Naive B cell (primary cell): ENCODE measurements at places on chromosomes 12 and 14. TPM values are rescaled to one million over a fixed set of nuclear protein-coding genes. Genes with fewer than 3 reads are reported as not detected.
A peak's percentile ranks its signal among the peaks of the same experiment; 100 is the strongest.

IRF9 gene
- 115 TPM for polyA plus RNA-seq

- no peak overlapping the region for H3K4me3 ChIP-seq
- no peak overlapping the region for H3K27ac ChIP-seq
- H3K4me1 ChIP-seq: no peaks in the 10 kb centered on the region
- no peaks in the 10 kb centered on the region for H3K27me3 ChIP-seq
- no peak for DNase-seq
Observed at GRCh38 chr14:87526731-87527130, 466.3 kb downstream of the GALC start.

DNA sequence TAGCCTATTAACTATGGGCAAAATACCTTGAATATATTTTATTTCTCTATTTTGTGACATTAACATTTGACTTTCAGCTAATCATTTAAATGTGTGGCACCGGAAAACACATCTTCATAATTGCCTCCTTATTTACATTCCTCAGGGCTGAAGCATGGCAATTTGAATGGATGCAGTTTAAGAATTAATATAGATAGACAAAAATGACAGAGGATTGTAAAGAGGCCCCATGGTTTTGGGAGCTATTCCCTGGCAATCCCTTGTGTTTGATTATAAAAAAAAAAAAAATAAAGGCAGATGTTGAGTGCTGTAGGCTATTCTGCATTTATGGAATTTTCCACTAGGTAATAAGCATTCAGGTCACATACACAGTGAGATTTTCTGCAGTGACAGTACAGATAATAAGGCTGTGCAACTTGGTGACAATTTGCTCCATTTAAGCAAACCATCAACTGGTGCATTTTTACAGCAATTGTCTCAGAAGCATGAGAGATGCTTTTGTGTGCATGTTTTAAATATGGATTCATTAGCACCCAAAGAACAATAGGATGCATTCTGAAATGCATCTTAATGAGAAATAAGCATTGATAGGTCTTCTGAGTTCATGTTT is 123.2 kb upstream of the SLC38A4 start:
- H3K27me3 ChIP-seq: no peaks in the 10 kb centered on the region
- no peak for DNase-seq
- H3K4me1 ChIP-seq: no peaks in the 10 kb centered on the region
- H3K4me3 ChIP-seq: no peak overlapping the region
- H3K27ac ChIP-seq: no peak overlapping the region
- H3K36me3 ChIP-seq: no peaks in the 10 kb centered on the region

- H3K36me3 ChIP-seq: peaks cover 72% of the 10 kb centered on the region
- peak overlapping the region; percentile 47 for H3K27ac ChIP-seq
- H3K27me3 ChIP-seq: no peaks in the 10 kb centered on the region
Observed at GRCh38 chr14:56632195-56632594, 52.6 kb downstream of the TMEM260 start.

TRPV4 gene
- not detected for polyA plus RNA-seq

- H3K27ac ChIP-seq: no peak overlapping the region
- H3K4me1 ChIP-seq: no peaks in the 10 kb centered on the region
- H3K4me3 ChIP-seq: no peak overlapping the region
- DNase-seq: no peak
- H3K36me3 ChIP-seq: no peaks in the 10 kb centered on the region
- peaks cover 25% of the 10 kb centered on the region for H3K27me3 ChIP-seq
Observed at GRCh38 chr12:2013527-2014223, 9.4 kb upstream of the DCP1B start.

DNA sequence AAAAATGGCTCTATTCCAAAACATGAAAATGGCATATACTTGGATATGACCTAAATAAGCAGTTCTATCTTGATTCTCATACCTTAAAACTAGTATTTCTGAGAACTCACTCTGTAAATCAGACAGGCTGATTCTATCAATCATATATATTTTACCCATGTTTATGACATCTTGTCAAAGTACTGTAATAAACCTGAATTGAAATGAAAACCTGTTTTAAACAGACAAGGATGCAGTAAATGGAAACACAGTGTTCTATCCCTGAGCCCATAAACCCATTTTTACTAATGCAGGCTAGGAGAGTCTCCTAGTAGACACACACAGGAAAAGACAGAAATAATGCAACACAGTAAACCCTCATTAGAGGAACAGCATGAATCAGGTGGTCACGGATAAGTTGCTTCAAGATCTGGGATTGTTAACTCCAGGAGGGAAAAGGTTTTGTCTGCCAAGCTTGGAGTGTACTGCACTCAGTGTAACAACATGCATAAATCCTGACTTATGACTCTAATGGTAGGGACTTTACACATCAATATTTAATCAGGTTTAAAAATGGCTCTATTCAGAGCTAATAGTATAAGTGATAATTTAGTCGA is 93.6 kb upstream of the CPNE8 start:
- no peak for DNase-seq
- no peaks in the 10 kb centered on the region for H3K4me1 ChIP-seq
- H3K36me3 ChIP-seq: no peaks in the 10 kb centered on the region
- H3K27ac ChIP-seq: no peak overlapping the region
- no peak overlapping the region for H3K4me3 ChIP-seq

DNA sequence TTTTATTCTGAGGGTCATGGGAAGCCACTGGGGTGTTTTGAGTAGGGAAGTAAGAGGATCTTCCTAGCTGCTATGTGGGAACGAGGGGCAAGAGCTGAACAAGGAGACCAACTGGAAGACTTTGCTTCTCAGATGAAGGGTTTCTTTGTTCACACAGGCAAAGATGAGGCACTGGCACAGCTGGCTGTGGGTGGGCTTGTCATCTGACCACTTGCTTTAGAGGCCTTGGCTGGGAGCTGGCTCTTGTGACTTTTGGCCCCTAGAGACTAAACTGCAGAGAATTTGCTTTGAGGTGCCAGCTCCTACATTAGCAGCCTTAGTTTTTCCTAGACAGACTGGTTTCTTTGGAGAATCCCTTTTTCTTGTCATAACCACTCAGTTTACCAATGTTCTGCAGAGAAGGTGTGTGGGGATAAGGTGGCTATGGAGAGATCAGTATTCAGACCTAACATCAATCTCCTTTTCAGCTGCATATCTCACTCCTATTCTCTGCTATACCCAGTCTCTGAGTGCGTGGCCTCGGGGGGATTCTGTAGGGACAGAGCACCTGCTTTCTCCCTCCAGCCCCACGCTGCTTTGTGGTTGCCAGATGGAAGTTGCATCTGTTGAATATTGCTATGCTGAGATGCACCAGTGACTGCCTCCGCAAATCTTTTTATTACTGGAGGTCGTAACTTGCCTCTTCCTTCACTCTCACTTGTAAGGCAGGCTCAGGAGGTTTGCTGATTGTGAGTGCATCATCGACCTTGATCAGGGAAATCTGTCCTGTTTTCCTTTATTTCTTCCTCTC is 12.7 kb downstream of the PPP2R5C start:
- DNase-seq: peak; percentile 67
- H3K4me3 ChIP-seq: peak overlapping the region; percentile 49
- H3K4me1 ChIP-seq: peaks cover 61% of the 10 kb centered on the region
- H3K36me3 ChIP-seq: no peaks in the 10 kb centered on the region
- no peaks in the 10 kb centered on the region for H3K27me3 ChIP-seq

- H3K4me1 ChIP-seq: no peaks in the 10 kb centered on the region
- no peaks in the 10 kb centered on the region for H3K36me3 ChIP-seq
- peak overlapping the region; percentile 4 for H3K27ac ChIP-seq
- no peak for DNase-seq
Observed at GRCh38 chr12:31210541-31210940, 115.4 kb downstream of the SINHCAF start.

GRCh38 chr12:24889411-24889810 is 59.5 kb downstream of the BCAT1 start:
- H3K27ac ChIP-seq: no peak overlapping the region
- DNase-seq: no peak
- H3K4me3 ChIP-seq: no peak overlapping the region
- H3K4me1 ChIP-seq: peaks cover 4% of the 10 kb centered on the region

LRTM2 gene
- polyA plus RNA-seq: not detected
